Mesenteric fat pad (tissue), 1 donor: ENCODE measurements at places on chromosomes 12 and 14. TPM values are rescaled to one million over a fixed set of nuclear protein-coding genes. Genes with fewer than 3 reads are reported as not detected.

The MYF5 gene
- total RNA-seq: not detected

DNA sequence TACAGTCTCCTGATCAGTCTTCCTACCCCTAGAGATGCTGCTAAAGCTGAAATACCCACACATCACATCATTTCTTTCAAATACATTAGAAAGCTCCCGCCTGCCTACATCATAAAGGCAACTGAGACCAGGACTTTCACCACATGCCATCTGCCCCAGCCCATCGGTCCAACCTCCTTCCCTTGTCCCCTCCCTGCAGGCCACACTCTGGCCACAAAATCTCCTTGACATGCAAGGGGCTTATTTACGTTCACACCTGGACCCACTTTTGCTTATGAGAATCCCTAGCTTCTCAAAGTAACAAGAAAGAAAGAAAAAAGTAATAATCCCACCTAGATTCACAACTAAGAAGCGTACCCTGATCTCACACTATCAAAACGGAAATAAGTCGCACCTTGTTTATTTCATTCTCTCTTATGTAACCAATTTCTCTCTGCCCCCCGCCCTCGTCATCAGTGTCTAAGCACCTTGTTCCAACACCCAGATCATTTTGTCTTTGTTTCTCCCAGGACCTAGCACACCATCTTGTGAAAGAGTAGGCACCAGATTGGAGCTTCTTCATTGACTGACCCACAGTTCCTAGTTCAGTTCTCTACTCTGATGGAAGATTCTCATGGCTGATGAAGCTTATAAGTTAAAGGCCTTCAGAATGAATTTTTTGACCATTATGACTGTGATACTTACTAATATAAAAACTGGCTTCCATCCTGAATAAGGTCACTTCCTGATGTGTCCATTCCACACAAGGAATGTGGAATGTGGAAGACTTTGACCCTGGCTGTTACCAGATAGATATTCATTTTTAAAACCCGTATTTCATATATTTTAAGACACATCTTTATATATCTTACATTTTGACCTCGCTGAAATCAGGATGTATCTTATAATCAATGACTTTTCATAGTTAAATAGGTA lies 7.7 kb downstream of the WSB2 start:
- DNase-seq: no peak

DNA sequence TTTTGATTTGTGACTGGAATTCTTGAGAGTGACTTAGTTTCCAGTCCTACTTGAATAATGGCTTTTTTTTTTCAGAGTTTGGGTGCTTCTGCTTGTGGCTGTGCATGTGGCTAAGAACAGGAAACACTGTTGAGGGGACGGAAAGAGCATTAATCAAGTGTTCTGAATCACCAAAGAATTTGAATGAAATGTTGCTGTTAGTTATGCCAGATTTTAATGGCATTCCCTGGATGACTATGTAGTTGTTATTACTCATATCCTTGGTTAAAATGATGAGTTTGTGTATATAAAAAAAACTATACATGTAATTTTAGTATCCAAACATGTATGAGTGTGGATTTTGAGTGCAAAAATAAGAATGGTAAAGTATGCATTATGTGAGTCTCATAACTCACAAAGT lies 347.9 kb downstream of the BCAT1 start:
- no peak for DNase-seq

The NKX2-1 gene
- total RNA-seq: not detected

DNA sequence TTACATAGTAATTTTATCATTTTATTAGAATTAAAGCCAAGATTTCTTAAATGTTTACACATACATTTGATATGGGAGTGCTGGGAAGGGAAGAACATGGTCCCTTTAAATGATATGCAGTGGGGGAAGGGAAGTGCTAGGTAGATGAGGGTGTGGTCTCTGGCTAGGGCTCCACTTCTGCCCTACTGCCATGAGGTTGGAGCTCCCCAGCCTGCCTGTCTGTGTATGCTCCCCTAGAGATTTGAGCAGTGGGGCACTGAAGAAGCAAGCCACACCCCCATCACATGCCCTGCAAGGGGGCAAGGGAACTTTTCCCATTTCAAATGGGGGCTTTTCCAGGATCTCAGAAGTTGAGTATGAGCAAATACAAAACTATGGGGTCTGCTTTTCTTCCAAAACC lies 25.5 kb downstream of the CLECL1 start:
- no peak for DNase-seq

- no peak for DNase-seq
These were observed 68.2 kb upstream of the EVL start for GRCh38 chr14:99996951-99997571.

- DNase-seq: no peak
These were observed 5.9 kb downstream of the DHRS2 start for GRCh38 chr14:23641915-23642588.

- no peak for DNase-seq
These were observed 44.8 kb upstream of the NR2C1 start for GRCh38 chr12:95118138-95118787.

- peak; percentile 89 for DNase-seq
These were observed 96.8 kb downstream of the SINHCAF start for GRCh38 chr12:31228811-31229792.

- no peak for DNase-seq
These were observed 185.2 kb downstream of the AEBP2 start for GRCh38 chr12:19624491-19624890.

The UNC79 gene
- 0.13 TPM for total RNA-seq

DNA sequence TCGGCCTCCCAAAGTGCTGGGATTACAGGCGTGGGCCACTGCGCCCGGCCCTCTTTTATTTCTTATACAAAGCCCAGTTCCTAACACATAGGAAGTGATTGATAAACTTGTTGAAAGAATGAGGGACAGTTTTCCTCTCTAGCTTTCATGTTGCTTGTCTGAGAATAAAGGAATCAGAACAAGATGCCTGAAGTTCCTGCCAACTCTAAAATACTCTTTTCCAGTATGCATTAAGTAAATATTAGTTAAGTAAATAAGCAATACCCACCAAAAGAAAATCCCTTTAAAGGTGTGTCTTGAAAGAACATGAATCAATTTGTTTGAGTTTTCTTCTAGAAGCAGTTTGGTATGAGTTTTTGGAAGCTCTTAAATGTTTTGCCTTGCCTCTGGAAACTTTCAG lies 24.4 kb upstream of the CD27 start:
- DNase-seq: peak; percentile 77

DNA sequence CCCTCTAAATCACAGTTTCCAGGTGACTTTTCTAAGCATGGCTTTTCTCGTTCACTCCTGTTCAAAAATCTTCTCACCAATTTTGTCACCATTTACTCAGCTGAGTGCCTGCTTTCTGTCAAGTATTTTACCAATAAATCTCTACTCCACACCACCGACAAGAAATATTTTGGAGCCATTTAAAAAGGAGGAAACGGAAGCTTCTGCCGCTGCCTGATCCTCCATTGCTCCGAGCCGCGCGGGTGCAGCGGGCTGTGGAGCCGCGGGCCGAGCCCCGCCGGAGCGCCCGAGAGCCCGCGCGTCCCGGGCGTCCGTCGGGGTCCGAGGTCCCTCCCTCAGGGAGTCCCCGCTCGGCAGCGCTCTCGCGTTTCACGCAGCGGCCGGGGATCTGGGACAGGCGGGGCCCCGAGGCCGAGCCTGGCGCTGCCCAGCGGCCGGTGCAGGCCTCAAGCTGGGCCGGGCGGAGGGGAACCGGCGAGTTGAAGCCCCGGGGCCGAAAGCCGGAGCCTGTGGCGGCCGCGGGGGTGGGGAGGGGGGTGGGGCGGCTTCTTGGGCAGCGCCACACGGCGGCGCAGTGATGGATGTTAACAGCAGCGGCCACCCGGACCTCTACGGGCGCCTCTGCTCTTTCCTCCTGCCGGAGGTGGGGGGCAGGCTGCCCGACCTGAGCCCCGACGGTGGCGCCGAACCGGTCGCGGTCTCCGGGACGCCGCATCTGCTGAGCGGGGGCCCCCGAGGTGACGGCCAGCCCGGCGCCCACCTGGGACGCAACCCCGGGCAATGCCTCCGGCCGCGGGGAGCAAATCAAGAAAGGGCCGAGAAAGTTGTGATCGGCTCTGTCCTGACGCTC lies 1.1 kb upstream of the HEBP1 start:
- DNase-seq: no peak

DNA sequence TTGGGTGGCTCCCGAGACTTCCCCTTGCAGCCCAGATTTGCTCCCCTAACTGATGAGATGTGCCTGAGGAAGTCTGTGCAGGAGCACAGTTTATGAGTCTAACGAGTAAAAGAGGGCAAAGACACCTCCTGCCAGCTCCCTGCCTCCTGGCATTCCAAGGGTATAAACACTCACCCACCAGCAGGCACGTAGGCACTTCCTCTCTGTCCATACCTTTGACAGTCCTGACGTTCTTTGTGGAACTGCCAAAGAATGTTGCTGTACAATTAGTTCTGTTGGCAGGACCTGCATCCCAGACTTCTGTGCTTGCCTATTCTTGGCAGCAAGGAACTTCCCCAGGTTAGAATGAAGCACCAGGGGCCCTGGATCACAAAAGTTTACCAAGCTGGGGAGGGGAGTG lies 889.3 kb downstream of the BCL11B start:
- DNase-seq: no peak

The VRTN gene
- not detected for total RNA-seq
